ENCODE measurements at places on chromosomes 7 and 10.

DNA sequence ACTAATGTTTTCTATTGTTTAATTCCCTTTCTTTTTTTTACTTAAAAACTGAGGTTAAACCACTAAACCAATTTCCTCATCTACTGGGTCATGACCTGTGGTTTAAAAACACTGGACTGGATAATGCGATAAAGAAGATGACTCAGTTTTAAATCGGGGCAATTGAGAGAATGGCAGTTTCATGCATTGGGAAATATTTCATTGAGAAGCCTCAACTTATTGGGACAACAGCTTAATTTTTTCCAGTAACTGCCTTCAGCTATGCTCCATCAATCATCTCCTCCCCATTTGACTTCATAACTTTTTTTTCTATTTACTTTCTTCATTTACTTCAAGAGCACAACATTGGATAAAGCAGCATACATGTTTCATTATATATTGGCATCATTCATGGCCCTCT lies 61.8 kb upstream of the MET start:
- DNase-seq = no peak

DNA sequence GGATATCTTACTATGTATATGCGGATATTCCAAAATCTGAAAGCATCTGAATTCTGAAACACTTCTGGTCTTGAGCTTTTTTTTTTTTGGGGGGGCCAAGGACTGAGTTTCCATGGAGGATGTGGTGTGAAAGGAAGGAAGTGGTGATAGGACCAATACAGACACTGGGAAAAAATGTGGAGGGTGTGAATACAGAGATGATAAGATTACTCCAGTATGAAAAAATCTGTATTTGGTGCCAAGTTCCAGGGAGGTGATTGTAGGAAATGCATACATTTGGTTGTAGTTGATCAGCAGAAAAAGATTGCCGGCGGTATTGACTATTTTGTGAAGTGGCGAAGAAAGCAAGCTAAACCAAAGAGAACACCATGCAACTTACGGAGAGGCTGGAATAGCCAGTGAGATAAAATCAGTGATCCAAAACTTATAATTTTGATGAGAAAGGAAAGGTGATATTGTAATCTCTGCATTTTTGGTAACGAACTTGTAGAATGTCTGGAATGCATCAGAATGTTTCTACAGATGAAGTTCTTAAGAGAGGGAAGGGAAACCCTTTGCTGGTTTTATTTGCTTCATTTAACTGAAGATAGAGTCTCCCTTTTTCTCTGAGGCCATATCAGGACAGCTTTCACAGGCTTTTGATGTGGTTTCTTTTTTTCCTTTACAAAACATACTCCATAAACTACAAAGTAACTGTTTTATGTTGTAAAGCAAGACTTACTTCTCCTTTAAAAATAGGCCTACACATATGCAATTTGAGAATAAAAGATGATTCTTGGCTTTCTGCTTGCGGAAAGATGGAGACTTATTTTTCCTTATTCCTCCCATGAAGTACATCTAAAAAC lies 6.0 kb downstream of the WDR37 start:
- DNase-seq = no peak

DNA sequence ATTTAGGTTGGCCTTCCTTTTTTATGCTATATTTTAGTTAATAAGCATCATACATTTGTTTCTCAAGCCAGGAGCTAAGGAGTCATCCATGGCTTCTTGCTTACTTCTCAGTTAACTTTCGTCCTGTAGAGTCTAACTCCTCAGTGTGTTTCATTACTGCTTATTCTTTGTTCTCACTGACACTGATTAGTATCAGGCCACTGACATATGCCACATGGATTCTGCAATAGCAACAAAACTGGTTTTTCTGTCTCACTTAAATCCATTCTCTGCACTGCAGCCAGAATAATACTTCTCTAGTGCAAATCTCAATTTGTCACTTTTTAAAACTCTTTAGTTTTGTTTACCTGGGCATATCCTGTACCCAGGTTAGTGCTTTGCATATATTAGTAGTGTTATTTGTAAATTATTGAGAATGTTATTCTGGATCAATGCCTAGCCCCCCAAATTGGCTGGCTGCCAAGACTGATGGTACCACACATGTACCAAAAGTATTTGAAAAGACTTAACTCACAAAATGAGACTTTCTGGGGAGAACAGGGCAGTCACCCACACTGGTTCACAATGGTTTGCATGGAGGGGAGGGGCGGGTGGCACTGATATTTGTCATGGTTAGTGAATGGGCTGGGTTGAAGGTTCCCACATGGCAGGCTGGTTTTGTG lies 79.1 kb downstream of the CCSER2 start:
- no peak for DNase-seq

DNA sequence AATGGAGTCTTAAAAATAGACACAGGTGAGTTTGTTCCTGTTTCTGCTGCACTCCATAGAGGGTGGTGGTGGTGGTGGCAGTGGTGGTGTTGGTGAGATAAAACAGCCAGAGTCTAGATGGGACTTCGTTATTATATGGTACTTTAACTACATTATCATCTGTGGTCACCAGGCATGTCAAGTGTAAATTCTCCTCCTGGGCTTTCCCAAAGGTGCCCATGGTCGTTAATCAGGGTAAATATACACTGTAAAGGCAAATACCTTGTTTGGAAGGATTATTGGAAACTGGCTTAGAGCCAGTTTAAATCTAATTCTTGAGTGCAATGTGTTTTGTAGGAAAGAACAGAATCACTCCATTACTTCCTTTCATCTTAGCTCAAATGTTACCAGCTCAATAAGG lies 21.5 kb upstream of the COMMD3 start:
- DNase-seq = no peak

GRCh38 chr10:96222441-96222840 lies 48.9 kb downstream of the BLNK start:
- DNase-seq = no peak

- no peak for DNase-seq
Measured at GRCh38 chr10:48611133-48611532, 6.3 kb upstream of the ARHGAP22 start.

GRCh38 chr10:73407495-73407894 lies 6.4 kb downstream of the ANXA7 start:
- DNase-seq = no peak

- DNase-seq = no peak
Measured at GRCh38 chr10:5355594-5356301, 9.0 kb upstream of the UCN3 start.

- DNase-seq = no peak
Measured at GRCh38 chr7:138325434-138325833, 134.6 kb upstream of the TRIM24 start.

DNA sequence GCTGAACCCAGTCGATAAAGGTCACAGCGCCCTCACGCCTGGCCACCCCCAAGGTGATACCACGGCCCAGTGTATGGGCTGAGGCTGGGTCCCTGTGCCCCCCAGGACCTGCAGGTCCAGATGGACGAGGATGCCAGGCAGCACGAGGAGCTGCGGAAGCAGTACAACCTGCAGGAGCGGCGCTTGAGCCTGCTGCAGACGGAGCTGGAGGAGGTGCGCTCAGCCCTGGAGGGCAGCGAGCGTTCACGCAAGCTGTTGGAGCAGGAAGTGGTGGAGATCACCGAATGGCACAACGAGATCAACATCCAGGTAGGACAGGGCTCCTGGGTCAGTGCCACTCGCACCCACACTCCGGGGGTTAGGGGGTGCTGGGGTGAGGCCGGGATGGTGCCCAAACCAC lies 24.2 kb upstream of the ARPC1A start:
- DNase-seq = no peak

DNA sequence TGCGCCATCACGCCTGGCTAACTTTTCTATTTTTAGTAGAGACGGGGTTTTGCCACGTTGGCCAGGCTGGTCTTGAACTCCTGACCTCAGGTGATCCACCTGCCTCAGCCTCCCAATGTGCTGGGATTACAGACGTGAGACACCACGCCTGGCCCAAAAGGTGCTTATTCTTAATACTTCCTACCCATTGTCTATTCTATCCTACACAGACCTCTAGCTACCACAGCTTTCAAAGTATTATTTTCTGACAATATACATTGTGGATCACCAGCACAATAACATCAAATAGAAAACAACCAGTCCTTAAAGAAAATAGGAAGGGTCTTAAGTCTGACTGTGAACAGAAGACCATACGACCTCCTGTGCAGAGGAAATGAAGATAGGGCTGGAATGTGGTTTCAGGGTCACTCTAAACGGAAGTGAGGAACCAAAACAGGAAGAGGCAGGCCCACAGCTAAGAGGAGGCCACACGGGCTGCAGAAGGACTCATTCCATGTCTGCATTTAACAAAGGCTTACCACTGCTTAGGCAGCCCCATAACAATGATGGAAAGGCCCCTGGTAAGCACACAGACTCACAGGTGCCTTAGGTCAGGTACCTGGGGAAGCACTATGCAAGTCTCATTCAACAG lies 115.2 kb downstream of the ZFAND4 start:
- DNase-seq = no peak

GRCh38 chr7:82972135-82972534 lies 190.5 kb downstream of the PCLO start:
- DNase-seq = no peak

DNA sequence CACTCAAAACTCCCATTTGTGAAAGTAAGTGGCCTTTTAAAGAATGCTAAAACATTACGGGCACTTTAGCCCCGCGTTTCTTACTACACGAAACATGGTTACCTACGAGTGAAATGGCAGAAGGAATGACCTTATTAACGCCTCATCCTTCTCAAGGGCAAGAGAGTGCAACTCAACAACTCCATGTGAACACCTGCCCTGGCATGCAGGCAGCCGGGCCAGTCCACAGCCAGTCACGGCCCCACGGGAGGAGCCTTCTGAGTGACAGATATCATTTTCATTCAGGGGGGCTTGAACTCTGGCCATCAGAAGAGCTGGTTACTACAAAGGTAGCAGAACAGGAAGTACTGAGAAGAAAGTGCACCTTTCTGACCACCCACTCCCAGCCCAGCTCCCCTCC lies 236.1 kb downstream of the PTPRN2 start:
- DNase-seq = no peak

DNA sequence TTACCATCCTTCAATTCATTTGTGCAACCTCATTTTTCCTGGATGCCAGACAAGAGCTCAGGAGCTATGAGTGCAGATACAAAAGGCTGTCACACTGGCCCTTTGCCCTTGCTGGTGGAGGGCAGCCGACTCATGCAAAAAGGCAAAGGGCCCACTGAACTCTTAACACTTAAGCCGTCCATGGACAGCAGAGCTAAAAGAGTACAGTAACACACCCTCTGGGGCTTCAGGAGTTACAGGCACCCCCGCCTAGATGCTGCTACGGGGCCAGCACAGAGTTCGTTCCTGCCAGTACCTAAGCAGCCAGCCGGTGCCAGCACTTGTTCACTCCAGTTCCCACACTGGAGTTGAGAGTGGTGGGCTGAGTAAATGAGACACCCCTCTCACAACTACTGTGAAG lies 69.9 kb upstream of the MRLN start:
- DNase-seq = no peak

GRCh38 chr7:158032561-158033115 lies 555.0 kb downstream of the PTPRN2 start:
- DNase-seq = no peak

DNA sequence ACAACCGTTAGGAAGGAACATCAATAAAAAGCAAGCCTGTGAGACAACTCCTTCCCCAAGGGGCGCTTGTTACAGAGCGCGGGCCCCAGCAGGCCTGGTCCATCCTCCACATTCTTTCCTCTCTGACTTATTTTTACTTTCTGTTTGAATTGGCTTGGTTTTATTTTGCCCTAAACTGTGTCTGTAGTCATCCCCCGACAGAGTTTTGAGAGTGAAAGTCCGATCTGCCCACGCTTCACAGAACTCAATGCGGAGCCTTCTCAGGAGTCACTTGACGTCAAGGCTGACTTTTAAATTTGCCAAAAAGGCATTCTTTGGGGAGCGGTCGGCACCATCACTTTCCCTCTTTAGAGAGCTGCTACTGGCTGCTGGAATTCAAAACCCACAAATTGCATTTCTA lies 150.1 kb upstream of the KLF6 start:
- peak; percentile 67 for DNase-seq

- DNase-seq = no peak
Measured at GRCh38 chr10:23174977-23175512, 17.1 kb upstream of the PTF1A start.

DNA sequence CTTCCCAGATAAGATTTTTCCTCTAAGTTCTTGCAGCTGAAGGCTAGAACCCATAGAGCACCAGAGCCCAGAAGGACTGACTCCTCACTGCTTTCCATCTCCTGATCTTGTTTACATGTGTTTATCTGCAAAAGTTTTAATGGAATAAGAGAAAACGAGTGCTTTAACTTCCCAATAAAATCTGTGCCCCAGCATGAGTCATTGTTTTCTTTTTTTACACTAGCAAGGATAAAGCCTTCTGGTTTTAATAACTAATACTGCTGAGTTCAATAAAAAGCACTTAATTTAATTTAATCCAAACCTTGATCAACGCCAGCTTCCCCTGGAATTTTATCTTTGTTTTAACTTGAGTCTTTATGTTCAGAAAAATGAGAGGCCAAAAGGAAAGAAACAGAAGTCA lies 227.6 kb downstream of the HPSE2 start:
- no peak for DNase-seq

DNA sequence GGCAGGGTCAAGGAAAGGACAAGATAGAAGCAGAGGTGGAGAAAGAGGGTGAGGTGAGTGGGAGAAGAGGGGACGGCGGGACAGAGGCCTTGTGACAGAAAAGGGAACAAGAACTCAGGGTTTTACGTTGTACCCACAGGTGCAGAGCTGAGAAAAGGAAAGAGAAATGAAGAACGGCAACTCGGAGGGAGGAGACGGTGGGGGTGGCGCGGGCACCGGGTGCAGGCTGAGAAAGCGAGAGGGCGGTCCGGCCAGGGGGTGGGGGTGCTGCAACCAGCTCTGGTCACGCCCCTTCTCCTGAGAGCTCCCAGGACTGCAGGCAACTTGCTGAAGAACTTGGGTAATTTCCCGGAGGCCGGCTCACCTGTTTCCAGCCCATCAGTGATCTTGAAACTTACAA lies 65.3 kb downstream of the CARD11 start:
- peak; percentile 87 for DNase-seq

- no peak for DNase-seq
Measured at GRCh38 chr7:156534925-156535324, 105.6 kb upstream of the RNF32 start.

- no peak for DNase-seq
Measured at GRCh38 chr7:151539088-151539671, 19.5 kb upstream of the RHEB start.

- DNase-seq = no peak
Measured at GRCh38 chr7:55108401-55108800, 89.6 kb downstream of the EGFR start.

DNA sequence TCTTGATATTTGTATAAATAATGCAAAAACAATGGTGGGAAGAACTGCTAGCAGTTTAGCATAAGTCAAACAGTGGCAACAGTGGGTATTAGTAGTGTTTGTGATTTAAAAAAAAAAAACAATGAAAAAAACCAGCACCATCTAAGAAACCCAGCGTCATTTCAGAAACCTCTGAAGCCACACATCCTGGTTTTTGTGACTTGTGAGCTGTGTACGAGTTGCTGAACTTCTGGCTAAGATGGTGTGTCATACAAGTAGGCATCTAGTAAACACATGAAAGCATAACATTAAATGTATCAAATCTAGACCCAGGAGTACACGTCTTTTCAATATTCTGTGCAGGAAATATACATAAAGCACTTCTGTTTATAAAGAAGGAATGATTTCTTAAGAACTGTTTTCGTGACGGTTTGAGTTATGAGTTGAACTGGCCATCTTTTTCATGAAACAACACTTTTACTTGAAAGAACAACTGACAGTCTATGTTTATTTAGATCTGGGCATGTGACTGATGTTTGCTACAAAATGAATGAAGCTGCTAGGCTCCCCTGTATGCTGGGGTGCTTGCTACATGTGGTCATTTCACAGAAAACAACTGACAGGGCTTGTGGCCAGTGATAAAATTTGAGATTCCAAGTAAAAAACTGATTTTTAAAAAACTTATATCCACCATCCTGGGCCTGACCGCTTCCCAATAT lies 143.5 kb downstream of the PIP4K2A start:
- DNase-seq = no peak
